G401 (cell line): ENCODE measurements at places on chromosomes 7 and 10. TPM values are rescaled to one million over a fixed set of nuclear protein-coding genes. Genes with fewer than 3 reads are reported as not detected.
A peak's percentile ranks its signal among the peaks of the same experiment; 100 is the strongest.

DNA sequence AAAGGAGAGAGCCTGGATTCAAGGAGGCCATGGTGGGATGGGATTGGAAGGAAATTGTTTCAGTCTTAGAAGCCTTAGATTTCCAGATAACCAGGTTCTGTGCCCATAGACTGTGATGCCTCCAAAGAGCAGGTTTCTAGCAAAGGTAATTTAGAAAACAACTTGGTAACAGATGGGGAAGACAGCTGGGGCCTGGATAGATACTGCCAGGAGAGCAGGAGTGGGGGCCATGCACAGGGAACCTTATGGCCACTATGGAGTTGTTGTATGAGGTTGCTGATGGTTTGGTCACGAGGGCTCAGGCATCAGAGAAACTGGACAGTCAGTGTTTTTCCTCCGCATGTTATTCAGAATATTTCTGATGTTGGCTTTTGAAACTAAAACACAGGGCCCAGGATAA is 901.9 kb downstream of the LRMDA start:
- peak; percentile 98 for DNase-seq

Gene RNF148
- total RNA-seq, result not detected in 2 replicates

DNA sequence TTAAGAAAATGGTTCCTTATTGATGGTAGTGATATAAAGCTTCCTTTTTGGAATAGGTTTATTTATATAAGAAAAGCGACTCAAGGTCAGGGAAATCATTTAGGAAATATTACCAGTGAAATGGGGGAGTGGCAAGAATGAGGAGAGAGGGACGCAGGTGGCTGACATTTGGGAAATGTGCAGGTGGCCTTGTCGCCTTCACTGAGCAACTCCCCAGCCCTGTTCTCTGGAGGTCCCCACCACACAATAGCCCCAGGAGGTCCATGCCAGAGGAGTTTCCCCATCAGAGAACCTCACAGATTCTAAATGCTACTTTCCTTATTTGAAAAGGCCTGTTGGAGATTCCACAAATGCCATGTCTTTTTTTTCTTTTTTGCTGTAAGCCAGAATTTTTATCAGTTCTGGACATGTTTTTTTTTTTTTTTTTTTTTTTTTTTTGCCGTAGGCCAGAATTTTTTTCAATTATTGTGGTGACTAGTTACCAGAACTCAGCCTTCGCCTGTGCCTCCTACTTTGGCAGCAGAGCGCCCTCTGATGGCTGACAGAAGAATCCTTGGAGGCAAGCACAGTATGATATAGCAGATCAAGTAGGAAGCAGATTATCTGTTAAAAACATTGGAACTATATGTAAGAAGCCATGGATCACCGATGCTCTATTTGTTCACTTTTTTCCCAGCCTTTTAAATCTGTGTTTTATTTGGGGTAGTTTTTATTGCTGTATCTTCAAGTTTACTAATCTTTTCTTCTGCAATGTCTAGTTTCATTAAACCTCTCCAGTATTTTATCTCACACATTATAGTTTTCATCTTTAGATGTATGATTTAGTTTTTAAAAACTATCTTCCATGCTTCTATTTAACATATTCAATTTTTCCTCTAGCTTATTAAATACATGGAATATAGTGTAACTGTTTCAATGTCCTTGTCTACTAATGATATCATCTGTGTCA is 18.6 kb downstream of the OPALIN start:
- peak; percentile 33 for DNase-seq

GRCh38 chr10:14592026-14592425 is 182.7 kb downstream of the FAM107B start:
- peak; percentile 35 for DNase-seq

DNA sequence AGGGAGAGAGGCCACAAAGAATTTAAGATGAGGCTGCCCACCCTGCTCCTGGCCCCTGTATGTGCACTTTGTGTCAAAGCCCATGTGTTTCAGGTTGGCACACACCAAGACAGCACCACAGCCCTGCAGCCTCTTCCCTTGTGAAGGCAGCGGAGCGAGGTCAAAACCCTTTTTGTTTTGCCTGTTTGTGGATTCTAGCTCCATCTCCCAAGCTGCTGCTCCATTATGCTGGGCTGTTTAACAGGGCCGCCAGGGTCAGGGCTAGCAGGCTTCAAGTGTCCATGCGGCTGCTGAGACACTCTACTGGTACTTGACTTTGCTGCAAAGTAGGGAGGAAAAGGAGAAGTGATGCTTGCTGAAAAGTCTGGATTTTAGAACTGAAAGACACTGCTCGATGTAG is 142.3 kb upstream of the EFCAB10 start:
- DNase-seq, result peak; percentile 81

- DNase-seq, result no peak
Observed at GRCh38 chr10:103724771-103725170, 130.6 kb downstream of the SH3PXD2A start.

DNA sequence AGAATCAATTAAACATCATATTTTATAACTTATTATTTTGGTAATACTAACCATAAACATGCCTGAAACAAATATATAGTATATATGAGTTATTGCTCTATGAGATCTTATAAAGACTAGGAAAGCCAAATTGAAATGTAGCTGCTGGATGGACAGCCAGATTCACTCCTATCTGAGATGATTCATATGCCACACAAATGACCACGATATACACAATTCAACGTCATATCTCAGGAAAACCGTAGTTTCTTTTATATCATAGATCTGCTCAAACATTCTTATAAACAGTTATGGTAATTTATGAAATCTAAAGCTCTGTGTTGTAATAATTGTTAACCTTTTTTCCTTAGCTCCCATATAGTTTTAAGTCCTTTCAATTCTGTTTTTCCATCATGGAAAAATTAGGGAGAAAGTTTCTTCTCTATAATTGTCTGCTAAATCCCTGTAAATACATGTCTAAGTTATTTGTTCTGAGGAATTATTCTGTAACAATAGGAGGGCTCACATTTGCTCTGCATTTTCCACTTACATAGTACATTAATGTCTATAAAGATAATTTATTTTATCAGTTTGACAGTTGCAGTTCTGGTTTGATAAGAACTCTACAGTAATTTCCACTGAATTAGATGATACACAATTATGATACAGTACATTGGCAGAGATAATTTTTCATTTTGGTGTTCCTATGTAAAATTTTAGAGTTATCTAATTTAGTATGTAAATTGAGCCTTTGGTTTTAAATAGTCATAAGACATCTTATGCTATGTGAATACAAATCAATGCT is 42.7 kb downstream of the GNAT3 start:
- DNase-seq, result no peak

DNA sequence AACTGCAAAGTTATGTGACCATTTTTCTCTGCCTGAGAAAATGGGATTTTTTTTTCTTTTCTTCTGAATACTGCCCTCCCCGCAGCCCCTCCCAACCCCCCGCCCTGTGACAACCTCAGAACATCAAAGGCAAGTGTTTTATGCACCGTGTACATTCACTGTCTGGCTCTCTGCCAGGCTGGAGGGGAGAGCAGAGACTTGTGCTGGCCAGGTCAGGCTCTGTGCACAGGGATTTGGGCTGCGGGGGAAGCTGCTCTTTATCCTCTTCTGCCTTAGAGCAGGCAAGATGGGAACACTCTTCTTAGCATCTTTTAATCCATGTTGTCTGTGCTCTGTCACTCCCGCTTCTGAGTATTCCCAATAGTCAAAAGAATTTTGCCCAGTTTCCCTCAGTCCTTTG is 195.1 kb downstream of the CCSER2 start:
- no peak for DNase-seq

DNA sequence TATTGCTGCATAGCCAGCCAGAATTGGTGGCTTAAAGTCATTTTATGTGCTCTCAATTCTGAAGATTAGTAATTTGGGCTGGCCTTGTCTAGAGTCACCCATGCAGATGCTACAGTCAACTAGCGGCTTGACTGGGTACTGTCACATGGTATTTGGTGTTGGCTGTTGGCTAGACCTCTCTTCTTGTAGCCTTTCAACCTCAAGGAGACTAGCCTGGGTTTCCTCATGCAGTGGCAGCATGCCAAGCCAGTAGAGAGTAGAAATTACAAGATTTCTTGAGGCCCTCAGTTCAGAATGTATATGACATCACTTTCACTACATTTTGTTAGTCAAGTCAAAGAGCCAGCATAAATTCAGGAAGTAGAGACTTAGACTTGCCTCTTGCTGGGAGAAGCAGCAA is 3.7 kb upstream of the ZNF800 start:
- DNase-seq, result no peak

Gene MEOX2
- not detected in 2 replicates for total RNA-seq

Gene ZPBP
- total RNA-seq, result not detected in 2 replicates

Gene CRTAC1
- total RNA-seq, result 0.10 TPM in 1 of 2 replicates, not detected in the other

GRCh38 chr10:343231-344220 is 208.3 kb downstream of the ZMYND11 start:
- DNase-seq, result no peak

DNA sequence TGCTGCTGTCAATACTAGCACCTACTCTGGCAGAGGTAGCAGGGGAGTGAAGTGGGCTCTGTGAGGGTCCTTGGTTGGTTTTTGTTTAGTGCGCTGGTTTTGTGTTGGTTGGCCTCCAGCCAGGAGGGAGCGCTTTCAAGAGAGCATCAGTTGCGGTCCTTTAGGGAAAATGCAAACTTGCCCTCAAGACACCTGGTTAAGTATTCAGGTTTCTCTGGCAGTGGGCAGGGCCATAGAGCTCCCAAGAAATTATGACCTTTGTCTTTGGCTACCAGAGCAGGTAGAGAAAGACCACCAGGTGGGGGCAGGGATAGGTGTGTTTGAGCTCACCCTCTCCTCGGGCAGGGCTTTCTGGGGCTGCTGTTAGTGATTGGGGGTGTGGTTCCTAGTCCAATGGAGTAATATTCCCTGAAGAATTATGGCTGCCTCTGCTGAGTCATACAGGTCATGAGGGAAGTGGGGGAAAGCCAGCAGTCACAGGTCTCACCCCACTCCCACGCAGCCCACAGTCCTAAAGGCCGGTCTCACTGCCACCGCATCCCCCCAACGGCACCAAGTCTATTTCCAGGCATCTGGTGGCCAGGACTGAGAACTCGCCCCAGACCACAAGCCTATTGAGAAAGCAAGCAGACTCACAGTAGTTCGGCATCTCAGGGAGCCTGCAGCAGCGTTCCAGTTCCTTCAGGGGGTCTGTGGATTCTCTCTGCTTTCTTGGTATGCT is 280.5 kb downstream of the SFMBT2 start:
- DNase-seq, result no peak

Gene HHEX
- 0.54 and 0.98 TPM in 2 replicates for total RNA-seq

DNA sequence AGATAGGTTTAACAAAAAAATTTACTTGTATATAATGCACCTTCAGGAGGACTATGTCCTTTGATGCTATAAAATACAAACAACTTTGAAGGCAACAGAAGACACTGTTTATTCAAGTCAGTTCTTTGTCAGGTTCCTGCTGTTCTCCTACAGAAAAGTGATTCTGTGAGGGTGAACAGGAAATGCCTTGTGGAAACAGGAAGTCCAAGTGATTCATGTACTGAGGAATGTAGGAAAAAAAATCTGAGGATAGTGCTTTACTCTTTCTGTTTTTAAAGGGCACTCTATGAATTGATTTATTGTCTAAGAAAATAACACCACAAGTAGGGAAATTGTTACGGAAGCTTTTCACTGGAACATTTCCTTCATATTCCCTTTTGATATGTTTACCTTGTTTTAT is 171.9 kb downstream of the HDAC9 start:
- DNase-seq, result no peak

DNA sequence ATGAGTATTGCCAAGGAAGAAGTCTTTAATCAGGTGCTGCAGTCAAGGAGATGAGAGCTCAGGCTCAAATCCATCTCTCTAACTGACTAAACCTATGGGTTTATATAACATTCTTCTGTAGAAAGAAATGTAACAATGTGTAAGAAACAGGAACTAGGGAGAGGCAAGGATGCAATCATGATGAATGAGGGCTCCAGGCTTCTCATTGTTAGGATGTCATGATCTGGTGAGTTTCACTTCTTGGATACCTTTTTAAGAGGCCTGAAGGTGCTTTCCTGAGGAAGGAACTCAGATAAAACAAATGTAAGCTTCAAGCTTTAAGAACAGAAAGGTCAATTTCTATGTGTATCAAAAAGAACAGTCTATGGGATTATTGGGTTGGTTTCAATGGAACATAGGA is 30.8 kb upstream of the SCIN start:
- DNase-seq, result no peak

DNA sequence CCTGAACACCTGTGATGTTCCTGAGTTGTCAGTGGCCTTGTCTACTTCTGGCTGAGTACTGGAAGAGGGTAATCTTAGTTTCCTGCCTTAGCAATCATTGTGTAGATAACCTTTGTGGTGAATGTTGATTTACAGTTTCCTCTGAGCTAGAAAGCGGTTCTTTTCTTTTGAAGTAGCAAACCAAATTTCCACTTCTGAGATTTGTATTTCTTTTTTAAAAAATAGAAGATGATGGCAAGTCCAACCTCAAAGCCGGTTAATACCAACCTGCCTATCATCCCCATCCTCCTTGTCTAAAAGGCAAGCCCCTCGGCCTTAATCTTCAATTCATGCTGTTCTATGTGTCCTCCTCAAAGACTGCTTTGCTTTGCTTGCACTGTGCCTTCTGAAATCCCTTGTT is 12.5 kb upstream of the PALS2 start:
- DNase-seq, result no peak

Gene ENTPD1
- not detected in 2 replicates for total RNA-seq

- DNase-seq, result peak; percentile 24
Observed at GRCh38 chr7:81956520-81956919, 186.7 kb upstream of the HGF start.

Gene METTL27
- not detected in 2 replicates for total RNA-seq

Gene PVRIG
- not detected in 2 replicates for total RNA-seq

DNA sequence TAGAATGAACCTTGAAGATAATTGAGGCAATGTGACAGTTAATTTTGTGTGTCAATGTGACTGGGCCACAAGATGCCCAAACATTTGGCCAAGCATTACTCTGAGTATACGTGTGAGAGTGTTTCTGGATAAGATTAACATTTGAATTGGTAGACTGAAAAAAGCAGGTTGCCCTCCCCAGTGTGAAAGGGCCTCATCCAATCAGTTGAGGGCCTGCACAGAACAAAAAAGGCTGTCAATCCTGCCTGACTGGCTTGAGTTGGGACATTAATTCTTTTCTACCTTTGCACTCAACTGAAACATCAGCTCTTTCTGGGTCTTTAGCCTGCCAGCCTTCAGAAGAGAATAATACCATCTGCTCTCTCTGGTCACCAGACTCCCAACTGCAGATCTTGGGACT is 56.6 kb upstream of the PDE1C start:
- no peak for DNase-seq
